ENCODE measurements at places on chromosomes 7 and 10. TPM values are rescaled to one million over a fixed set of nuclear protein-coding genes. Genes with fewer than 3 reads are reported as not detected.
A peak's percentile ranks its signal among the peaks of the same experiment; 100 is the strongest.

DNA sequence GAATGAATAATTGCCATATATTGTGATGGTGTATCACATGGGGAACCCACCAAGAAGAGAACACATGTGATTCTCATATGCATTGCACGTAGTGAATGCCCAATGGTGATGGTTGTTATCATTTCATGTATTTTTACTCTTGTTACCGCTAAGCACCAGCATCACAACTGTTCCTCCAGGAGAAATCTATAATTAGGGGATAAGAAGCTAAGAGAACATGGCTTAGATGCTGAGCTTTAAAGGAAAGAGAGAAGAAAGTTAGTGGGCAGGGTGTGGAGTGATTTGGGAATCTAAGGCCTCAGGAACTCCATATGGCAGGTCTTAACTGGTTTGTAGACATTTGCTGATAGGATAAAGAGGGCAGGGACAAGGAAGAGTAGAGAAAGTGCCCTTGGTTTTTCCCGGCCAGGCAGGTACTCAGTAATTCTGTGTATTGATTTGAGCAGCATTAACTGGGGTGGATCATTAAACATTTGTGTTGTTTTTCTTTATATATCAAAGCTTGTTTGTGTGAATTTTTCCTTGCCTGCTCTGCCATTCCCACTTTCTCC, 145.9 kb downstream of the LRRC4 start:
- H3K36me3 ChIP-seq: no peaks in the 10 kb centered on the region
- H3K4me1 ChIP-seq: peaks cover 4% of the 10 kb centered on the region
- peak overlapping the region; percentile 86 for H3K27ac ChIP-seq
- no peak overlapping the region for H3K4me3 ChIP-seq
- no peak for DNase-seq
- H3K27me3 ChIP-seq: no peaks in the 10 kb centered on the region

- H3K27ac ChIP-seq: no peak overlapping the region
- H3K27me3 ChIP-seq: no peaks in the 10 kb centered on the region
- H3K4me3 ChIP-seq: no peak overlapping the region
Measured at GRCh38 chr7:137925091-137925490, 76.8 kb downstream of the CREB3L2 start.

- no peak overlapping the region for H3K4me3 ChIP-seq
- H3K27me3 ChIP-seq: no peaks in the 10 kb centered on the region
- DNase-seq: no peak
- no peak overlapping the region for H3K27ac ChIP-seq
- no peaks in the 10 kb centered on the region for H3K36me3 ChIP-seq
Measured at GRCh38 chr7:8343556-8343955, 81.6 kb upstream of the ICA1 start.

DNA sequence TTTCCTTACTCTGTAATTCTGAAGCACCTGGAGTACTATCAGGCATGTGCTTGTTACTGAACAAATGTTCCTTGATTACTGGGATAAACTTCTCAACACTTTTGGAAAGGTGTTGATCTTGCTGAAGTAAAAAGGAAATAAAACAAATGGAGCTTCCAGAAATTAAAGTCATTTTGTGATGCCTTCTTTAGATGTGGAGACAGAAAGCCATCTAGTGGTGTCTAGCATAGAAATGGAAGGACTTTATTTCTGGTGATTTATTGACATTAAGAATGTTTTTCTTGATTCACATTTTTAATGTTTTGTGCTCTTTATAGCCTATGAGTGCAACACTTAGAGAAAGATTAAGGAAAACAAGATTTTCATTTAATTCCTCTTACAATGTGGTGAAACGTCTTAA, 1.4 kb downstream of the SFR1 start:
- DNase-seq: no peak
- peaks cover 17% of the 10 kb centered on the region for H3K36me3 ChIP-seq
- H3K27ac ChIP-seq: peak overlapping the region; percentile 85
- H3K27me3 ChIP-seq: no peaks in the 10 kb centered on the region
- H3K4me1 ChIP-seq: peaks cover 14% of the 10 kb centered on the region

- H3K4me1 ChIP-seq: peaks cover 26% of the 10 kb centered on the region
- peak overlapping the region; percentile 86 for H3K27ac ChIP-seq
- H3K4me3 ChIP-seq: peak overlapping the region; percentile 31
Measured at GRCh38 chr10:69407621-69408301, 9.0 kb downstream of the TACR2 start.

- peak overlapping the region; percentile 52 for H3K4me3 ChIP-seq
- no peak for DNase-seq
- H3K27me3 ChIP-seq: peaks cover 28% of the 10 kb centered on the region
- H3K27ac ChIP-seq: peak overlapping the region; percentile 72
- H3K4me1 ChIP-seq: peaks cover 10% of the 10 kb centered on the region
Measured at GRCh38 chr10:50991456-50992355, 82.6 kb upstream of the PRKG1 start.

DNA sequence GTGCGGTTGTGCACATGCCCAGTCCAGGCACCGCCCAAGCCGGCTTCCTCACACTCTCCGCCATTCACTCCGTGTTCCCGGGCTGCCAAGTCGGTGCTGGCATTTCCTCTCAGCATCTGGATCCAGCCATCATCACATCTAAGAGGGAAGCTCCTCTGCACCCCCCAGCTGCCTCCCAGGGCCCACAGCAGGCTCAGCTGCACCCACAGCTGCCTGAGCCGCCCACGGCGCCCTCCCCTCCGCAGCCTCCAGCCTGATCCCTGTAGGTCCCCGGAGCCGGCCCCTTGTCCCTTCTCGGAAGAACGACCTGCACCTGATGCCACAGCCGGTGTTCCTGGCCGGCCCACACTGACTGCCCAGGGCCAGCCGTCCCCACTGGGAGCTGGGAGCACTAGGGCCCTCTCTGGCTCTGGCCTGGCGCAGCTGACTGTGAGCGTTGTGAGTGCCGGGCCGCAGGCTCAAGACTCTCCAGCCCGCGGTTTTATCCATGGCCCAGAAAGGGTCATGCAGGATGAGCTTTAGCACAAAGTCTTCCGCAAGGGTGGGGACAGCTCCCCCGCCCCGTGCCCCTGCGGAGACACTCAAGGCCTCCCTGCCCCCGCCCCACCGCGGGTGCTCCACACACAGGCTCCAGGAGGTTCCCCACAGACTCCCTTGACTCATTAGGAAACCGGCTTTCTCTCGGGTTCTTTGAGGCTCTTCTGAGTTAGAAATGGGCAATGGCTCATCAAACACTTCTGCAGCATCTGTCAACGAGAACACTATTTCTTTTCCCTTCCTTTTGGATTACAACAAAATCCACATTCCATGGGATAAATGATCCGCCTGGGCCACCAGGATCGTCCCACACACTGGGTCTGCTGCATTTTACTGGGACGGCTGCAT, 31.2 kb downstream of the CFAP46 start:
- H3K4me1 ChIP-seq: no peaks in the 10 kb centered on the region
- no peaks in the 10 kb centered on the region for H3K36me3 ChIP-seq
- DNase-seq: no peak

- no peak overlapping the region for H3K27ac ChIP-seq
- no peaks in the 10 kb centered on the region for H3K36me3 ChIP-seq
- H3K4me3 ChIP-seq: no peak overlapping the region
- H3K27me3 ChIP-seq: no peaks in the 10 kb centered on the region
Measured at GRCh38 chr7:25158966-25159365, 33.9 kb upstream of the CYCS start.

DNA sequence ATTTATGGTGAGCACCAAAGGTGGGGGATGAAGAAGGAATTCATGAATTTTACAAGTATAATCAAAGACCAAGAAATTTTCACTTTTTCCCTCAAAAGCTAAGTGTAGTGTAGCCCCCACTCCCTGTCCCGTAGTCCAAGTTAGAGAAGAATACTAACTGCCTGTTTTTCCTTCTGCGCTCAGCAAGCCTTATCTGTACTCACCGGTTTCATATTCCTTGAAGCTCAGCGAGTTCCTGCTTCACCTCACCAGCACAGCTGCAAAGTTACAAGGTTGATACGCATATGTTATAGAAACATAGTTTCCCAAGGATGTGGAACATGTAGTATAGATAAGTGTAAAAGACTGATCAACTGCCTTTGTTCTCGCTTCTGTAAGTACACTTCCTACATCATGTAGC, 16.0 kb upstream of the ZNF33B start:
- H3K36me3 ChIP-seq: no peaks in the 10 kb centered on the region
- H3K4me1 ChIP-seq: no peaks in the 10 kb centered on the region
- no peak for DNase-seq
- no peaks in the 10 kb centered on the region for H3K27me3 ChIP-seq

DNA sequence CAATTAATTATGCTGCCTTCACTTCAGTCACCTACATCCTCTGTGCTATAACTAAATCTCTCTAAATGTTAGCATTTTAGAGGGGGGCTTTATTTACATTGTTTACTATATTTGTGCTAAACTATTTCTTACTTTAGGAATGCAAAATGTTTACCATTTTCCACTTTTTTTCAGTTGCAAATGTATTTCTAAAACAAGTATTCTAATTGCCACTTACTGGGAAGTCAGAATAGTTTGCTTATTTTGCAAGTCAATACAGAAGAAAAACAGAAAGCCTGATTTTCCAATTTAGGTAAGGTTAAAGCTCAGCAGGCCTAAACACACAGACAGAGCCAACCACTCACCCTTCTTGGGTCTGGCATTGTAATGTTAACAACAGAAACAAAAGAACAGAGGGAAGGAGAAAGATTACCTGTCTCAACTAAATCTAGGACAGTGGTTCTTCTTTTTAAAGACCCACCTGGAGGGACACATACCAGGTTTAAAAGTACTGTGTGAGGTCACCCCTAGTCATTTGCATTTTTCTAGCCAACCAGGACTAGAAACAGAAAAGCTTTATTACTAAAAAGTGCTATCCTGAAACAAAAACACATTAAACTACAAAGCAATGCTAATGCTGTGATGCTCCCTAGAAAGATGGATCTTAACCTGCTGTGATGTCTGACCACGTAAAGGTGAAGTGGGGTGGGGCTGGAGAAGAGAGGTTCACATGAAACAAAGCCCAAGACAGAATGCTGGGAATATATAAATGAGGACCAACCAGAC, 178.2 kb downstream of the SLC25A13 start:
- H3K4me3 ChIP-seq: no peak overlapping the region
- H3K27ac ChIP-seq: no peak overlapping the region
- no peak for DNase-seq

AP5Z1 gene
- 61.8 TPM for total RNA-seq

ANKRD30A gene
- total RNA-seq: under 0.01 TPM

LZTS2 gene
- total RNA-seq: 87.4 TPM

AGAP4 gene
- total RNA-seq: 12.2 TPM
